ENCODE measurements at places on chromosomes 5 and 9. TPM values are rescaled to one million over a fixed set of nuclear protein-coding genes. Genes with fewer than 3 reads are reported as not detected.

GRCh38 chr9:136671646-136672430 is 9.1 kb downstream of the EGFL7 start:
- DNase-seq: no peak
- no peaks in the 10 kb centered on the region for H3K27me3 ChIP-seq
- H3K4me3 ChIP-seq: no peak overlapping the region
- H3K4me1 ChIP-seq: peaks cover 38% of the 10 kb centered on the region
- H3K27ac ChIP-seq: peak overlapping the region; percentile 21
- H3K36me3 ChIP-seq: peaks cover 10% of the 10 kb centered on the region

GRCh38 chr5:88736494-88736893 is 146.5 kb downstream of the MEF2C start:
- H3K4me1 ChIP-seq: no peaks in the 10 kb centered on the region
- DNase-seq: no peak
- no peaks in the 10 kb centered on the region for H3K36me3 ChIP-seq
- no peak overlapping the region for H3K27ac ChIP-seq

Gene TMC1
- total RNA-seq: not detected

Gene SLC44A1
- total RNA-seq: 52.4 TPM
